ENCODE measurements at places on chromosomes 11 and 22.

DNA sequence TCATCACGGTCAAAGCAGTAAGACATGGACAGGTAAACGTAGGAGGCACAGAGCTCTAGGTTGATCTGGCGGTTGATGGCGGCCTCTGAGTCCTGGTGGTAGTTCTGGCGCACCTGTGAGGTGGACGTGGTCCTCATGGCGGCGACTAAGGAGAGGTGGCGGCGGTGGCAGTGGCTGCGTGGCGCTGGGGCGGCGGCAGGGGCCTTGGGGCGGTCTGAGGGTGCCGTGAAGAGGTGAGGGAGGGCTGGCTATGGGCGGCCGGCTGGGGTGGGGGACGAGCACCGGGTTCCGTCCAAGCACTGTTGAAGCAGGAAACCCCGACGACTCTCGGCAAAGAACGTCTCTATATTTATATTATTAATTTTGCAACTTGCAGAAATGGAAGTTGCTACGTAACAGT is 85.6 kb downstream of the RSF1 start:
- DNase-seq, result no peak

DNA sequence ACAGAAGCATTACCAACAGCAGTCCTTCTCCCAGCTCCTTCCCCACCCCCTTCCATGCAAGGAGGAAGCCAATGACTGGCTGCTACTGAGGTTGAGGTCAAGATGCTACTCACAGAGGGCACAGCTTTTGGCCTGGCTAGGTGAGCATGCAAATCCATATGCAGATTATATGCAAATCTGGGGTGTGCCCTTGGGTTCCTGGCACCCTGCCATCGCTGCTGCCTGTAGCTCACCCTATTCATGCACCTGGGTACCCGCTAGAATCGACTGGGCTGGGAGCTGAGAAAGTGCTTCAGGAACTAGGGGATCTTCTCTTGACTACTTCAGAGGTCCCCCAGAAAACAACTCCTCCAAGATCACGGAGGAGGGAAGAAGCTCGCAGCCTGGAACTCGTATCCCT is 4.0 kb downstream of the DSCAML1 start:
- no peak for DNase-seq

GRCh38 chr22:37627545-37627944 is 11.9 kb upstream of the SH3BP1 start:
- no peak for DNase-seq

- no peak for DNase-seq
Measured at GRCh38 chr11:118175031-118175992, 1.1 kb downstream of the SCN2B start.

GRCh38 chr11:62547691-62548281 is 1.2 kb upstream of the AHNAK start:
- DNase-seq, result no peak

DNA sequence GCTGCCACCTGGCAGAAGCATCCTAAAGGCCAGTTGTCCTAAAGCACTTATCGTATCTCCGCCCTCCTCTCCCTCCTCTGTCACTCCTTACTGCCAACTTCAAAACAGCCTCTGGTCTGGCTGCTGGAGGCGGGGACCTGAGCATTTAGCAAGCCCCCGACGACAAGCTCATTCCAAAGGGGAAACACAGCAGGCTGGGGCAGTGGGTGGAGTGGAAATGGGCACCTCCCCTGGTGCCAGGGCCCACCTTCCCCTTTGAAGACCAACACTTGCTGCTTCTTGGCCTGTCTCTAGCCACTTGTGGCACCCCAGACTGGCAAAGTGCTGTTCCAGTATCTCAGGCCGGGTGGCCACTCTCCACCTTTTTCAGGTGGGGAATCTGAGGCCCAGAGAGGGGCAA is 3.6 kb downstream of the MAP3K11 start:
- no peak for DNase-seq

DNA sequence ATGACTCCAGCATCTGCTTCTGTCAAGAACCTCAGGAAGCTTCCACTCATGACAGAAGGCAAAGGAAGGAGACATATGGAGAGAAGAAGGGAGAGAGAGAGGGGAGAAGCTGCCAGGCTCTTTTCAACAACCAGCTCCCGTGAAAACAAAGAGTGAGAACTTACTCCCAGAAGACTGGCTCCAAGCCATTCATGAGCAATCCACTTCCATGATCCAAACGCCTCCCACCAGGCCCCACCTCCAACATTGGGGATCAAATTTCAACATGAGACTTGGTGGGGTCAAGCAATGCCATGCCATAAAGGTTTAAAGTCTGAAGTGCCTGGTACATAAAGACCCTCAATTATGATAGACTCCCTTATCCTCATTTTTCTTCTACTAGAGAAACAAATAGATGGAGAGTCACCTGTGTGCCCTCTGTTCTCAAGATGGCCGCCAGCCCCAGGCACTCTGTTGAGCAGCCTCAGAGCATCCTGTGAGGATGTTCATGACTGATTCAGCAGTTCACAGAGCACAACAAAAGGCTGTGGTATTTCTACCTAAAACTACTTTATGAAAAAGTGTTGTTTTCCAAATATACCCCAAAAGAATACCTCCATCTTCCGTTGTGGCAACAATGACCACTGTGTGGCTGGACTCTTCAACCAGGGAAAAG is 69.0 kb upstream of the CRTAM start:
- no peak for DNase-seq

DNA sequence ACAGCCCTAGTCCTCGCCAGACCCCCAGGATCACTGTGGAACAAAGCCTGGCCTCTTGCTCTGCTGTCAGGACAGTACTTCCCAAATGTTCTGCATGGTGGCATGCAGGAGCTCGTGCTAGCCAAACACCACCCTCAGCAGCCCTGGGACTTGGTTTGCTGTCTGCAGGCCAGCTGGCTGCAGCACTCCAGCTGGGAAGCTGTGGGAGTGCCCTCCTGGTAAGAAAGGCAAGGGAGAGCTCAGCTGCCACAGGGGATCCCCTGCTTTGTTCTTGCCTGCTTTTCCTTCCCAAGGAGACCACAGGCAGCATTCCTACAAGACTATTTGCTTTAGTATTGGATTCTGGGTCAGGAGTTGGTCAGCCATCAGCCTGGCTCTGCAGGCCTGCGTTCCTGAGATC is 27.9 kb downstream of the TCIRG1 start:
- DNase-seq, result no peak

DNA sequence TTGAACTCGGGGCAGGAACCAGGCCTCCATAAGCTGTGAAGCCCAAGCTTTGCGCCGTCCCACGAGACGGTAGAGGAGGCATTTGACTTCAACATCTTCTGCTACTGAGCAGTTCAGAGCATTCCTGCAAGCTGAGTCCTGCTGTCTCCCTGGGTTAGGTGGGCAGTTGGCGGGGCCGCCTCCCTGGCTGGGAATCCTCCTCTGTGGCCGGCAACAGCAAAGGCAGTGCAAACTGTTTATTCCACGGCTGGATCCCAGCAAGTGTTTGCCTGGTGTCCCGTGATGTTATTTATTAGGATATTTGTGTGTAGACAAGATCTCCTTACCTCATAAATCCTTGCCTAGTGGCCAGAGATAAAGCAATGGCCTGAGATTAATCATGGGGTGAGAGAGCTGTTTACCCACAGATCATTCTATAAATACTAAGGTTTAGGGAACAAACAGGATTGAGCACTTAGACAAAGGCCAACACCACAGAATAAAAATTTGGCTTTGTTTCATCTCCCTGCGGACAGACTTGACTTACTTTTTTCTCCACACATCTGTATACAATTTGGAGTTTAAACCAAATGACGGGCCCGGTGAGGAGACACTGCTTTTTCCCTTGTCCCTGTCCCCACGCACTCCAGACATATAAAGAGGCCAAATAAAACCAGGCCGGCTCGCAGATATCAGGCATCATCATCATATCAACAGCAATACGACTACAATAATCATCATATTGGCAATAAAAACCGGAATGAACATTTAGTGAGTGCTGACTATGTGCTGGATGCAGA is 63.4 kb downstream of the NAT10 start:
- no peak for DNase-seq

- DNase-seq, result no peak
Measured at GRCh38 chr22:50544746-50545253, 899 bp upstream of the KLHDC7B start.

GRCh38 chr11:2204361-2205213 is 33.0 kb upstream of the TH start:
- DNase-seq, result no peak

- no peak for DNase-seq
Measured at GRCh38 chr11:73951797-73952196, 971 bp downstream of the DNAJB13 start.

GRCh38 chr11:72605973-72606747 is 68.1 kb downstream of the PDE2A start:
- DNase-seq, result no peak

DNA sequence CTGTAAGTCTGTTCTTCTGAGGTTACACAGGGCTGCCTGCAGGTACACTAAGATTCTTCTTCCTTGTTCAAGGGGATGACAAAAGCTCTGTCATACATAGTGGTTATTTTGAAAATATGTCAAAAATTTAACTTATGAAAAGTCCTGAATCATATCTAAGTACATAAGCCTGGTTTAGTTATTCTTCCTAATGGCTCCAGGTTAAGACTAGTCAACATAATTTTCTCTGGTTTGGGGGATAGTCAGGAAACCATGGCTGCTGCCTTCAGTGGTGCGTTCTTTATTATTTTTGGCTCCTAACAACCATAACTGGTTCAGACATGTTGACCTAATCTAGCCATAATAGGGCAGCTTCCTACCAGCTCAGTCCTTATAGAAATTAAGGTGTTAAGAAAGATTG is 257.4 kb upstream of the DDI1 start:
- DNase-seq, result no peak

- no peak for DNase-seq
Measured at GRCh38 chr22:35631597-35631996, 14.5 kb upstream of the MB start.

DNA sequence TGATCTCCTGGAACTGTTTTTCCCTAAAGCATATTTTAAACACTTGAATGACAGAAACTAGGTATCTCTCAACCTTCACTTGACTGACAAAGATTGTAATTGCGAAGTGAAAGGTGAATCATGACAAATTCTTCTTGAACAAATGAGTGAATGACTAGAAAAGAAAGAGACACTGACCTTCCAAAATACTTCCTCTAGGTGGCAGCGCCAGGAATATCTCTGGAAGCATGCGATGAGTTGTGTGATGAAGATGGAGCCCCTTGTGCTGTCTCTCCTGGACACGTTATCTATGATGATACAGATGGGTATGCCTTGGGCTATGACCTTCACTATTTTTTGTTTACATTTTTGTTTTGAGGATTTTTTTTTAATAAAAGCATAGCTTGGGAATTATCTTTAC is 7.0 kb upstream of the CASP12 start:
- DNase-seq, result no peak

DNA sequence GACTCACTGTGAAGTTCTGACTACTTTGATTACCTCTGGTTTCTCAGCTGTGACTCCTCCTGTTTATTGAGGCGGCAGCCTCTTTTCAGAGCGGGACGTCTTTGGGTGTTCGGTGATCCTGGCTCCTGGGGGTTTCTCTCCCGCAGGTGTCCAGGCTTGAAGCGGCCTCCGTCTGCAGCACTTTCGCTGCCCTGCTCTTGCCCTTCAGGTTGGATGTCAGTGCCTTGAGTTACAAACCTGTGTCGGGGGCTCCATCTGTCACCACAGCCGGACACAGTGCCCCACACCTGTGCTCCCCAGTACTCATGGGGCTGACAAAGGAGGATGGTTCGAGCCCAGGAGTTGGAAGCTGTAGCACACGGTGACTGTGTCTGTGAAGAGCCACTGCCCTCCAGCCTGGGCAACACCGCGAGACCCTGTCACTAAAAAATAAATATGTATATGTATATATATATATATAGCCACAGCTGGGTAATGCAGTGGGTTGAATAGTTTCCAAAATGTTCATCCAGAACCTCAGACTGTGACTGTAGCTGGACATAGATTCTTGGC is 104.1 kb downstream of the BRD1 start:
- DNase-seq, result no peak

- DNase-seq, result no peak
Measured at GRCh38 chr11:60914633-60915247, 782 bp downstream of the TMEM109 start.

- DNase-seq, result no peak
Measured at GRCh38 chr11:2472428-2473186, 27.8 kb downstream of the KCNQ1 start.
